Endothelial cell of umbilical vein (primary cell): ENCODE measurements at places on chromosomes 6 and 20.

GRCh38 chr6:20362623-20363022 is 39.1 kb upstream of the E2F3 start:
- peaks cover 3% of the 10 kb centered on the region for H3K27me3 ChIP-seq
- H3K4me3 ChIP-seq: no peak overlapping the region
- no peak overlapping the region for H3K27ac ChIP-seq
- H3K36me3 ChIP-seq: no peaks in the 10 kb centered on the region
- H3K4me1 ChIP-seq: no peaks in the 10 kb centered on the region

GRCh38 chr20:32056708-32057483 is 4.9 kb downstream of the HCK start:
- peaks cover 20% of the 10 kb centered on the region for H3K27me3 ChIP-seq
- no peak for DNase-seq
- H3K36me3 ChIP-seq: no peaks in the 10 kb centered on the region

DNA sequence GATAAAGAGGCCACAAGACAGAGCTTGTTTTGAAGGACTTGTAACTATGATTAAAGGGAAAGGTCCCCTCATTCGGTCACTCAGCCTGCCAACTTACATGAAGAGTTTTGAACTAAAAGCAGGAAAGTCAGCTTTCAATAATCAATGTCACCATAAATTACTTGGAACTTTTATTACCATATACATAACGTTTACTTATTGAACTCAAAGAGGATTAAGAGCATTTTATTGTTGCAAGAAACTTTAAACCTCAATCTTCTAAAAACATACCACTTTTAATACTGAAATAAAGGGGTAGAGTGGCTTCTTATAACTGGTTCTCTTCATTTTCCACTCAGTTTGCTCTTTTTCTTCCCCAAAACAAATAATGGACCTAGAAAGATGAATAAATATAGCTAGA is 65.1 kb downstream of the CNKSR3 start:
- no peak overlapping the region for H3K4me3 ChIP-seq
- H3K36me3 ChIP-seq: no peaks in the 10 kb centered on the region
- DNase-seq: no peak
- no peak overlapping the region for H3K27ac ChIP-seq

DNA sequence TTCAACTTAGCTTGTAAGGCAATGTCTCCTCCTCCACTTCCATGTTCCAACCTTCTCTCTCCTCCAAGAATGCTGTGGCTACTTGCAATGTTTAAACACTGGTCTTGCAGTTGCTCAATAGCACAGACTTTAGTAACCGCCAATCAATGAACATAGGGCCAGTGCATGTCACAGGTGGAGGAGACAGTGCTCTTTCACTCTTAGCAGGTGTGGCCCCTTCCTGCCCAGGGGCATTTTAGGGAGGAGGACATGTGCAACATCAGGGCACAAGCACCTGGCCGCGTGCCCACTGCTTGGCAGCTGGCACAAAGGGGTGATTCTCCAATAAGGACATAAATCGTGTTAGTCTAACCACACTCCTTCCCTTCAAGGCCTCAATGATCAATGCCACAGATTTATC is 41.3 kb downstream of the ADGRF1 start:
- no peaks in the 10 kb centered on the region for H3K36me3 ChIP-seq
- no peak overlapping the region for H3K4me3 ChIP-seq
- no peaks in the 10 kb centered on the region for H3K27me3 ChIP-seq
- DNase-seq: no peak

DNA sequence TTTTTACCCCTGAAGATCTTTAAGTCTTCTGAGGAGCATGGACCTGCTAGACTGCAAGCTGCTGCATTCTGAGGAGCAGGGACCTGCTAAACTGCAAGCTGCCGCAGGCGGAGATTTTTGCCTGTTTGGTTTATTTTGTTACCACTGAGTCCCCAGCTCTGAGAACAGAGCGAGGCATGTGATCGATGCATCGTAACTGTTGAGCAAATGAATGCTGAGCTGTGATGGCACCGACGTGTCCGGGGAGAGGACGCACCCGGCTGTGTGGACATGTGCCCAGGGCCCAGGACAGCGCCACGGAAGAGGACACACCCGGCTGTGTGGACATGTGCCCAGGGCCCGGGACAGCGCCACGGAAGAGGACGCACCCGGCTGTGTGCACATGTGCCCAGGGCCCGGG is 24.2 kb downstream of the DNAJC5 start:
- H3K27ac ChIP-seq: no peak overlapping the region
- H3K4me3 ChIP-seq: no peak overlapping the region
- H3K4me1 ChIP-seq: no peaks in the 10 kb centered on the region

- H3K36me3 ChIP-seq: no peaks in the 10 kb centered on the region
- H3K4me3 ChIP-seq: no peak overlapping the region
- H3K27me3 ChIP-seq: no peaks in the 10 kb centered on the region
- DNase-seq: peak; percentile 67
Measured at GRCh38 chr6:71496018-71496721, 207.6 kb downstream of the OGFRL1 start.

DNA sequence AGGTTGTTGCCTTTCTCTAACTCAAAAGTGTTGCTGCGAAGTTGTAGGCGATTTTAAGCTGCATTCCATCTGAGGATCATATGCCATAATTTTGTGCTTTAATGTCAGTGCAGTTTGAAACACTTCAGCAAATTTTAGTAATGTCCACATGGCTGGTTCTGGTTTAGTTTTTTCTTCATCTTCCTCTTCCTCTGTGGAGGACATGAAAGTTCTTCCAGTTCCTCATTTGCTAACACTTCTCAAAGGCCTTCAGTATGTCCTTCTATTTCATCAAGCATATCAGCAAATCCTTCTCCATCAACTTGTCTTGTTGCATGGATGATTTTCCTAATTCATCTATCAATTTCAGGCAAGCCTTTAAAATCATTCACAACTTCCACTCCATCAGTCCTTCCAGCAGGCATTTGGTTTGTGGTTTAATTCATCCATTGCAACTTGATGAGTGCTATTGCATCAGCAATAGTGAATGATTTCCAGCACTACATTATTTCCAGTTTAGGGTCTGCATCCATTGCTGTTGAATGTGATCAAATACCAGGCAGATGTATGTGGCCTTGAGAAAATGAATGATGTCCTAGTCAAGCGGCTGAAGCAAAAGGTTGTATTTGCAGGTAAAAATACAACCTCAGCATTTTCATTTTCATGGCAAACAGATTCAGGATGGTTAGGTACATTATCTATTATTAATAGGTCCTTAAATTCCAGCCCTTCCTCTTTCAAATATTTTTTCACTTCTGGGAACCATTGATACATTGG is 20.2 kb downstream of the SHLD1 start:
- H3K36me3 ChIP-seq: peaks cover 2% of the 10 kb centered on the region
- no peak for DNase-seq
- H3K27ac ChIP-seq: no peak overlapping the region
- H3K4me1 ChIP-seq: no peaks in the 10 kb centered on the region

- no peak overlapping the region for H3K4me3 ChIP-seq
- H3K27ac ChIP-seq: no peak overlapping the region
- peaks cover 4% of the 10 kb centered on the region for H3K4me1 ChIP-seq
- H3K36me3 ChIP-seq: no peaks in the 10 kb centered on the region
- H3K27me3 ChIP-seq: no peaks in the 10 kb centered on the region
Measured at GRCh38 chr6:116018976-116019375, 41.7 kb downstream of the FRK start.

DNA sequence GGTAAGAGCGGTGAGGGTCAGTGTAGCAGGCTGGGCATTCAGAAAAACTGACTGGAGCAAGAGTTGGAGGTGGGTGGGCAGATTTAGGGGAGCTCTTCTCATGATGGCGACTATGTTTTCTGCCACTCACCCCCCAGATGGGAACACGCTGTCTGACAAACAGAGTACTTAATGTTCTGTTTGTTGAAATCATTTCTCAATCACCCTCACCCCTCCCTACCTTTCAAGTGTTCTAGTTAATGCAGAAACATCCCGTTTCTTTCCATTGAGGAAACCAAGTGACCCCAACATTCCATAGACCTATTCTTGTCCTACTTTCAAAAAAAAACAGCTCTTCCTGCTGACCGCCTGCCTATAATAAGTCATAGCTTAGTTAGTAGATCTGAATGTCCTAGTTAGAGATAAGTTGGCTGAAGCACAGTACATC is 132.5 kb upstream of the NEDD9 start:
- H3K4me1 ChIP-seq: peaks cover 43% of the 10 kb centered on the region
- H3K27ac ChIP-seq: peak overlapping the region; percentile 71
- no peaks in the 10 kb centered on the region for H3K27me3 ChIP-seq
- H3K4me3 ChIP-seq: no peak overlapping the region

DNA sequence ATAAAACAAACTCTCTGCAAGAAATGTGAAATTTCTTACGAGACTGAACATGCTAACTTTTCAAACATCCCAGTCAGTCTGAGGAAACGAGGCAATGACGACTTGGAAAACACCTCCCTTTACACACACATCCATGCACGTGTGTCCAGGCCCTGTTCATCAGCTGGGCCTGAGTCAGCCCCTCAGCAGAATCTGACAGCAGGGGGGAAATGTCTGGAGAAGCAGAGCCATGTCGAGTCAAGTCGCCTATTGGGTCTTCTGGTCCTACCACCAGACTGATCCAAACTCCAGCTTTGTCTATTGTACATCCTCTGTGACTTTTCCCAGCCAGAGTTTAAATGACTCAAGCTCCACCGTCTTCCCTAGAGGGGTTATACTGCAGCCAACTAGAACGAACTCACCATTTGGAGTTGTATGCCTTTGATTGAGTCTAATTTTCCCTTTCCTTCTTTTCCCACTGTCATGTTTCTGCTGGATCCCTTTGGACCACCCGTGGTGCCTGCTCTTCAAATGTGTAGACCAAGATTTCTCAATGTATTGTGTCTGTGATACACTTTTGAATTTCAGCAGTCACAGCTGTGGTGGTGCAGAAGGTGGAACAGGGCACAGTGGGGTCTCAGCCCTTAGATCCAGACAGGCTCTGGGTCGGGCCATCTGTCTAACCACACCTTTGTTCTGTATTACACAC is 254.0 kb downstream of the CDC5L start:
- H3K27ac ChIP-seq: no peak overlapping the region
- no peaks in the 10 kb centered on the region for H3K27me3 ChIP-seq
- H3K36me3 ChIP-seq: no peaks in the 10 kb centered on the region
- no peak for DNase-seq
- H3K4me1 ChIP-seq: no peaks in the 10 kb centered on the region

DNA sequence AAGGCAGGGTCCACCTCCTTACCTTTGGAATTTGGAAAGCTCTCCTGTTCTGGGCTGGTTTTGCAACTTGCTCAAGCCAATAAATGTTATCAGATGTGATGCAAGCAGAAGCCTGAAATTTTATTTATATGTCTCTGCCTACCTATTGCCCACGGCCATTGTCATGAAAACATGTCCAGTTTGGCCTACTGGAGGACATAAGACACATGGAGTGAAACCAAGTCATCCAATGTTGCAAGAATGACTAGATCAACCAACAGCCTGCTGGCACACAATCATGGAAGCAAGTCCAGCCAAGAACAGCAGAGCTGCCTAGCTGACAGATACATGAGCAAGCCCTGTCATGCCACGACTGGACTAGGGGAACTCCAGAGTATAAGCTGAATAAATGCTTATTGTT is 56.7 kb upstream of the IRAK1BP1 start:
- DNase-seq: no peak
- no peak overlapping the region for H3K27ac ChIP-seq
- H3K36me3 ChIP-seq: no peaks in the 10 kb centered on the region
- no peak overlapping the region for H3K4me3 ChIP-seq
- H3K27me3 ChIP-seq: no peaks in the 10 kb centered on the region

DNA sequence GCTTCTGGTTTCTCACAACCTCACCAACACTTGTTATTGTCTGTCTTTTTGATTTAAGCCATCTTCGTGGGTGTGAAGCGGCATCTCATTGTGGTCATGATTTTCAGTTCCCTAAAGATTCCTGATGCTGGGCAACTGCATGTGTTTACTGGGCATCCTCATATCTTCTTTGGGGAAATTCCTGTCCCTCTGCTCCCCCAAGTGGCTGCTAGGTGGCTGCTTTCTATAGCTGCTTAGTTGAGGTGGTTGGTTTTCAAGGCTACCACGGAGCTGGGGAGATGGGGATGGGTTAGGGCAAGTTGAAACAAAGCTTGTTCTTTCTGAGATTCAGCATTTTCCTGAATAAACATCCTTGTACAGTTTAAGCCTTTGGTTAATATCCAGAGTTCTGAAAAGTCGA is 403.9 kb upstream of the SULF2 start:
- DNase-seq: peak; percentile 5
- H3K27me3 ChIP-seq: no peaks in the 10 kb centered on the region
- H3K4me1 ChIP-seq: no peaks in the 10 kb centered on the region
- no peak overlapping the region for H3K4me3 ChIP-seq

DNA sequence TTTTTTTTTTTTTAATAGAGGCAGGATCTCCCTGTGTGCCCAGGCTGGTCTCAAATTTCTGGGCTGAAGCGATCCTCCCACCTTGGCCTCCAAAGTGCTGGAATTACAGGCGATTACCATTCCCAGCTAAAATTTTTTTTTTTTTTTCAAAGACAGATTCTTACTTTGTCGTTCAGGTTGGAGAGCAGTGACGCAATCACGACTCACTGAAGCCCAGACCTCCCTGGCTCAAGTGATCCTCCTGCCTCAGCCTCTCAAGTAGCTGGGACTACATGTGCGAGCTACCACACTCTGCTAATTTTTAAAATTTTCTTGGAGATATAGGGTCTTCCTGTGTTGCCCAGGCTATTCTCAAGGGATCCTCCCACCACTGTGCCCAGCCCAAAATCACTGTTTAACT is 58.0 kb upstream of the MYO6 start:
- no peaks in the 10 kb centered on the region for H3K27me3 ChIP-seq
- no peaks in the 10 kb centered on the region for H3K4me1 ChIP-seq
- H3K36me3 ChIP-seq: peaks cover 2% of the 10 kb centered on the region
- no peak for DNase-seq

DNA sequence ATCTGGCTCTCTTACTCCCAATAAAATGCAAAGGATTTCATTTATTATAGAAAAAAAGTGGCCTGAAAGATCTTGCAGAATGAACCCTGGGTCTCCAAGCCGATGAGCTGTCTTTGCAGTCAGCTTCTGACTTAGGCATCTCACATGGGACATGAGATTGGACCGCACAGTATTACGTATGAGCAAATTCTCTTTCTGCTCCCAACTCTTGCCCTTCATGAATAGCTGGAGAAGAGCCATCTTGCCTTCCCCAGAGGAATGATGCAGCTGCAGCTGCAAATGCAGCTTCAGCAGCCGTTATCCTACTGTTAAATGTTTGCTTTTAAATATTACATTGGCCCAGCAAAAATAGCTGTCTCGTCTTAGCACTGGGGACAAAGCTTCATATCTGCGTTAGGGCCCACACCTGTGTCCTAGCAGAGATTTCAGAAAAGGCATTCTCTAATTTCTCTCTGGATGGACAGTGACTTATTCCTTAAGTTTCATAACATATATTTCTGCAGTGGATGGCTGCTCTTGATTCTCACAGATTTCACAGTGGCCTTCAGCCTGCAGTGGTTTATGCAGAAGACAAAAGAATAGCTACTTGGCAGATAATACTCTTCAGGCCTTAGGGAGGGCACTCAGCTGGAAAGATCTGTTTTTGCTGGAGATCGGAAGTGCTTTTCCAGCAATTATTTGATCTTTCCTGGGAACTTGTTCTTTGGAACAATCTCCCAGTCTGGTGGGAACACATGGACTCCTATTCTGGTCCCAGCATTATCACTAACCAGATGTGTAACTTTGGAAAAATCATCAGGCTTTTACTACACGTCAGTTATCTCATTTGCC is 129.2 kb downstream of the FYN start:
- H3K4me1 ChIP-seq: peaks cover 27% of the 10 kb centered on the region
- peaks cover 2% of the 10 kb centered on the region for H3K36me3 ChIP-seq
- no peak for DNase-seq
- no peak overlapping the region for H3K27ac ChIP-seq
- H3K27me3 ChIP-seq: no peaks in the 10 kb centered on the region
- no peak overlapping the region for H3K4me3 ChIP-seq

GRCh38 chr6:102204351-102204750 is 810.8 kb downstream of the GRIK2 start:
- H3K4me3 ChIP-seq: no peak overlapping the region
- no peak overlapping the region for H3K27ac ChIP-seq
- no peak for DNase-seq
- H3K36me3 ChIP-seq: no peaks in the 10 kb centered on the region
